ENCODE measurements at places on chromosomes 2 and 18. TPM values are rescaled to one million over a fixed set of nuclear protein-coding genes. Genes with fewer than 3 reads are reported as not detected.

The CTNNA2 gene
- not detected for total RNA-seq

The AGXT gene
- not detected for total RNA-seq

The PRR30 gene
- not detected for total RNA-seq

The IWS1 gene
- total RNA-seq: 59.6 TPM

GRCh38 chr18:42801706-42802105 lies 313.8 kb downstream of the RIT2 start:
- H3K27ac ChIP-seq: no peak overlapping the region
- no peak overlapping the region for H3K4me3 ChIP-seq
- H3K27me3 ChIP-seq: no peaks in the 10 kb centered on the region

- no peaks in the 10 kb centered on the region for H3K36me3 ChIP-seq
- no peak for DNase-seq
- H3K4me3 ChIP-seq: no peak overlapping the region
These were observed 157.5 kb upstream of the LMAN1 start for GRCh38 chr18:59516356-59517155.
